NCI-H1105 (cell line): ENCODE measurements at places on chromosomes 4 and X.

DNA sequence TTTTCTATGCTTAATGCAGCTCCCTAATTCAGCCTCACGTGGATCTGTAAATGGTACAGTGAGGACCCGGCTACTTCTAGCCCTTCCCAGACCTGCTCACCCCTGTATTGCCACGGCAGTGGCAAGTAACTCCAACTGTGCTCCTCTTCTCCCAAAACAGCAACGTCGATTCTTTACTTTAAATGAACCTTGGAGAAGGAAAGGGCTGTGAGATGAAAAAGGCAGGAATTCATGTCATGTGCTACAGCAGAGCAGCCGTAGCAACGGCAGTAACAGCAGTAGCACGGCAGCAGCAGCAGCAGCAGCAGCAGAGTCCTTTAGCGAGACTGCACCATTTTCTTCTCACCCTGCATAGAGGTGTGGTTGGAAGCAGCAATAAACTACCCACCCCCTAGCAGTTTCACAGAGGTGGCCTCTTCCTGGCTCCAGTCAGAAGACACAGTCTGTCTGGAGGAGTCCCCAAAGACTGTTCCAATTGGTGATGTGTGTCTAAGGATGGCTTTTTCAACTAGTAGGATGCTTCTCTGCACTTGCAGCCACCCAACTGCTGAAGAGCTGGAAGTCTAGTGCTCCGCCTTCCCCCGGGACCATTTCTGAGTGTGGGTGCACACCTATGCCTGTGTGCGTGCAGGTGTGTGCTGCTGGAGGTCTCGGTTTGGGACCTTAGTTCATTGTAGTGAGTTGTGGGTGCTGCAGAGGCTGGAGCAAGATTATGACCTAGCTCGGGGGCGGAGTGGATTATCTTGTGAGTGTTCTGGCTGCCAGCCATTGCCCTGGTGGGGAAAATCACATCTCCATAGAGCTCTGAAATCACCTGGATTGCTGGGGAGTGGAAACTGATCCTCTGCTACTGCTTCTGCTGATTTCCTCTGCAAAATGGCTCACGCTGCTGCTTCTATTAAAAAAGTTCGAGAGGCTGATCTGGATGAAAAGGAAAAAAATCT lies 67.2 kb downstream of the ANK2 start:
- DNase-seq = peak; percentile 48

GRCh38 chr4:98601708-98602107 lies 56.7 kb downstream of the TSPAN5 start:
- DNase-seq = no peak

GRCh38 chr4:185801471-185801870 lies 10.5 kb downstream of the SORBS2 start:
- DNase-seq = no peak

DNA sequence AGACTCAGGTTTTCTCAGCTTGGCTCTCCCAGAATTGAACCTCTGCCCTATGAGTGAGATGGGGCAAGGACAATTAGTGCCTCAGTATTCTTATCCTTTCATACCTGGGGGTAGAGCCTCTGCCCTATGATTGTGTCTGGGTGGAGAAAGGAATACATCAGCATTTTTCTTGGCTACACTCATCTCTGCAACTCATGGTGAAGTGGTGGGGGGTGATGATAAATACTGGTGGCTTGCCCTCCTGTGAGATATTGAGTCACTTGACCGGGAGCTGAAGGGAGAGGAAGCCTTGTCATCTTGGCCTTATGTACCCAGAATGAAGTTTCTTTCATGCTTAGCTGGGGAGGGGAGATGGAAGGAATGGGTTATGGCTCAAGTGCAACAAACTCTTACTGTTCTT lies 71.3 kb upstream of the ENOX2 start:
- DNase-seq = no peak

- DNase-seq = no peak
Measured at GRCh38 chr4:136484996-136485395, 1047.3 kb downstream of the PCDH18 start.

GRCh38 chrX:51802917-51803688 lies 59.9 kb downstream of the GSPT2 start:
- DNase-seq = peak; percentile 26

GRCh38 chrX:42943051-42943974 lies 165.3 kb upstream of the PPP1R2C start:
- no peak for DNase-seq

DNA sequence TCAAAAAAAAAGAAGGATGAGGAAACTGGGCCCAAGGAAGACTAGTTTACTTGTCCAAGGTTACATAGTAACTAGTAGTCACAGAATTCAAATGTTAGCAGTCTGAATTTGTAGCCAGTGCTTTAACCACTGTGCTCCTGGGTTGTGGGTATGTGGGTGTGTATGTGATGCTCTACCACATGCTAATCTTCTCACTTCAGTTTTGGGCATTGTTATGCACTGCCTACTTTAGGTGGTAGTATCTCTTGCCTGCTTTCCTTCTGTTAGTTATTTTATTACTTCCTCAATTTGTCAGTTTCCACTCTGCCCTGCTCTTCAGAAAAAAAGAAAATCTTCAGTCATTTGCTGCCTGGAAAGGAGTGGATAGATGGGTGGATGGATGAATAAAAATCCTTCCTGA lies 219.2 kb downstream of the RPA4 start:
- DNase-seq = no peak

GRCh38 chrX:68789966-68790365 lies 38.9 kb upstream of the EFNB1 start:
- DNase-seq = no peak

GRCh38 chrX:8204169-8204935 lies 33.3 kb upstream of the VCX2 start:
- DNase-seq = no peak

DNA sequence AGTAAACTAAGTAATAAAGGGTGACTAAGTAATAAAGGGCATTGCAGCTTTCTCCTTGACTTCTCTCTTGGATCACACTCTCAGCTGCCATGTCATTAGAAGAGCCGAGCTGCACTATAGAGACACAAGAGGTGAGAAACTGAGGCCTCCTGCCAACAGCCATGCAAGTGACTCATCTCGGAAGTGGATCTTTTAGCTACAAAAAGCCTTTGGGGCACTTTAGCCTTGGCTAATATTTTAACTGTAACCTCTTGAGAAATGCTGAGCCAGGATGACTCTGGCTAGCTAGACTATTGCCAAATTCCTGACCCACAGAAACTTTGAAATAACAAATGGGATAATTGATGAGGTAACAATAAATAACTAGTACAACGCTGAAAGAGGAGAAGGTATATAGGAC lies 1.5 kb upstream of the NEIL3 start:
- no peak for DNase-seq

DNA sequence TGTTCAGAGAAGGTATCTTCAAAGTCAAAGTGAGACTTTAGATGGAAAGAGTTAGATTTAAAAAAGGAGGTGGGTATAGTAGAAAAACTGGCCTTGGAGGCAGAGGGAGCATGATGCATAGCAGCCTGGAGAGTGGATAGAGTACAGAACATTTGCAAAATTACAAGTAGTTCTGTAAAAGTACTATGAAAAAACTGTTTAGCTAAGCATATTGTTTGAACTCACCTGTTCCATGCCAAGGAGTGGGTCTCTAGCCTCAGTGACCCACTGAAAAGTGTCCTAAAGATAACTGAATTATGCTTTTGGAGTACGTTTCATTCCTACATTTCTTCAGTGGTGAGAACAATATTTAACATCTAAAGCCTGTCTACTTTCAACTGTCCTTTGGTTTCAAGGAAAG lies 218.9 kb downstream of the NAP1L3 start:
- DNase-seq = no peak

- DNase-seq = no peak
Measured at GRCh38 chr4:184441461-184442313, 32.7 kb downstream of the IRF2 start.

DNA sequence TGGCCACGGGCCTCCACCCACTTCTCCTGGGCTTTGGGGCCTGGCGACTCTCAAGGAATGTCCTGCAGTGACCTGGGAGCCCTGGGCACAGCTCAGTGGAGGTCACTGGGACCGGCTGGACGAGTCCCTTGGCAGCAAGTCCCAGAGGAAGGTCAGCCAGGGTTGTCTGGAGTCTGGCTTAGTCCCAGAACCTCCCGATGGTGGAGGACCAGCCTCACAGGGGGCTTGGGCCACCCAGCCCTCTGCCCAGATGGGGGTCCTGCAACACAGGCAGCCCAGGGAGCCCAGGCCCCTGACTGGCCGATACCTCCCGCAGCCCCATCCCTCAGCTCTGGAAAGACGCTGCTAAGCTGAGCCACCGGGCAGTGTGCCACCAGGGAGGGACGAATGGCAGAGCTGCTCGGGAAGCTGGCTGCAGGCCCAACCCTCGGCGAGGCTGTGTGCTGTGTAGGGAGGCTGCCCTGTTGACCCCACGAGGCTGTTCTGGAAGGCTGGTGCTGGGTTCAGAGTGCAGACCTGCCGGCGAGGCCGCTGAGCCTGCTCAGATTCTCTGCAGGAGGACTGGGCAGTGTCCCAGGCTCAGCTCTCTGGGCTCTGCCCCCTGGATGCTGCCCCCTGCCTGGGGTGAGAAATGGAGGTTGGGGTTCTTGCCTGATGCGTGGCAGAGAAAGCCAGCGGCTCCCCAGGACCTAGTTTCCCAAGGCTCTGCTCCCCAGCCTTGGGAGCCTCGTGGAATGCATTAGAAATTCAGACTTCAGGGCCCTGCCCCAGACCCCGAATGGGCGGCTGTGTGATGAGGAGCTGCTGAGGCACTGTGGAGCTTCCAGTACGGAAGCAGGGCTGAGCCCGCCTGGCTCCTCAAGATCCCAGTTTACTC lies 61.7 kb downstream of the ADRA2C start:
- peak; percentile 24 for DNase-seq

DNA sequence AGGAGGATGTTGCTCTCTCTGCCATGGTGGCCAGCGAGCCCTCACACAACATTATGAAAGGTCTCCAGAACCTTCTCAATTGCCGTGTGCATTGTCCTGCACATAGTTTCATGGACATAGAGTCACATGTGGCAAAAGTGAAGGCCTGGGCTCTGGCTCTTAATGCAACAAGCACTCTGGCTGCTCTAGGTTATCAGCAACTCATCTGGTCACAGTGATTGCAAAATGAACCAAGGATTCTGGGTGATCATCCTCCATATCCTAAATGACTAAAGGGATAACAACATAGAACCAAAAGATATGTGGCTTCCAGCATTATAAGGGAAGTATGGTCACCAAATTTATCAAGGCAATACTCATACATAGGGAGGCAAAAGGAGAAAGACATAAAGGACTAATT lies 175.2 kb downstream of the MGST2 start:
- no peak for DNase-seq

GRCh38 chrX:34341258-34341657 lies 209.1 kb upstream of the FAM47A start:
- no peak for DNase-seq

DNA sequence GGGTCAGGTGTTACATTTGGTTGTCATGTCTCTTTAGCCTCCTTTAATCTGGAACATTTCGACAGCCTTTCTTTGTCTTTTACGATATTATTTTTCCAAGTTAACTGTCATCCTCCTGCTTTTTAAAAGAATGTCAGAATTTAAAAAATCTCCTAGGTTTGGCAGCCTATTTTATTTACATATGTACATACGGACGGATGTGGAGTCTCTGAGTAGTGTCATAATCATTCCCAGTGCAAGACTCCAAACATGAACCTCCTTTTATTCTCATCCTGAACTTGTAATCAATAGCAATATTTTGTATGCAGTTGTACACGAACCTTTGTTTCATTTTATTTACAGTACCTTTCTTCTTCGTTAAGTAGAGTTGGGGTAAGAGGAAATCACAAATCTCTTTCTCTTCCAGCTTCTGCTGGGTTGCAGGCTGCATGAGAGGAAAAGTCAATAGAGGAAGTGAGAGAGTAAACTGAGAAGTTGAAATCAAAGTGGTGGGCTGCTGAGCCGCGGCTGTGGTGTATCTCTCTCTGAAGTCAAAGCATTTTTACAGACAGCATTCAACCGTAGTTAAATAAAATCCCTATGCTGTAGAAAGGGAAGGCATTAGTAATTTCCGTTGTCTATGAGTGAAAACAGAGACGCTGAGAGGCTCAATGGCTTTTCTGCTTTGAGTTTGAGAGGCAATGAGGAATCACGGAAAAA lies 53.9 kb upstream of the RPS6KA3 start:
- no peak for DNase-seq

DNA sequence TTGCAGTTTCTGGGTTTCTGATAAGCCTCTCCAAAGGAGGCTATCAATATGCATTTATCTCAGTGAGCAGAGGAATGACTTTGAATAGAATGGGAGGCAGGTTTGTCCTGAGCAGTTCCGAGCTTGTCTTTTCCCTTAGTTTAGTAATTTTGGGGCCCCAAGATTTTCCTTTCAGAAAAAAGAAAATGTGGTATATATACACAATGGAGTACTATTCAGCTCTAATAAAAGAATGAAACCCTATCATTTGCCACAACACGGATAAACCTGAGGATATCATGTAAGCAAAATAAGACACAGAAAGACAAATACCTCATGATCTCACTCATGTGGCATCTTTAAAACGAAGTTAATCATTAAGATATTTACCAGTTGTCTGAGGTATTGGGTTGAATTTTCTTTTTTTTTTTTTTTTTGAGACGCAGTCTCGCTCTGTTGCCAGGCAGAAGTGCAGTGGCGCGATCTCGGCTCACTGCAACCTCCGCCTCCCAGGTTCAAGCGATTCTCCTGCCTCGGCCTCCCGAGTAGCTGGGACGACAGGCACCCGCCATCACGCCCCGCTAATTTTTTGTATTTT lies 540 bp downstream of the ZNF721 start:
- DNase-seq = no peak

DNA sequence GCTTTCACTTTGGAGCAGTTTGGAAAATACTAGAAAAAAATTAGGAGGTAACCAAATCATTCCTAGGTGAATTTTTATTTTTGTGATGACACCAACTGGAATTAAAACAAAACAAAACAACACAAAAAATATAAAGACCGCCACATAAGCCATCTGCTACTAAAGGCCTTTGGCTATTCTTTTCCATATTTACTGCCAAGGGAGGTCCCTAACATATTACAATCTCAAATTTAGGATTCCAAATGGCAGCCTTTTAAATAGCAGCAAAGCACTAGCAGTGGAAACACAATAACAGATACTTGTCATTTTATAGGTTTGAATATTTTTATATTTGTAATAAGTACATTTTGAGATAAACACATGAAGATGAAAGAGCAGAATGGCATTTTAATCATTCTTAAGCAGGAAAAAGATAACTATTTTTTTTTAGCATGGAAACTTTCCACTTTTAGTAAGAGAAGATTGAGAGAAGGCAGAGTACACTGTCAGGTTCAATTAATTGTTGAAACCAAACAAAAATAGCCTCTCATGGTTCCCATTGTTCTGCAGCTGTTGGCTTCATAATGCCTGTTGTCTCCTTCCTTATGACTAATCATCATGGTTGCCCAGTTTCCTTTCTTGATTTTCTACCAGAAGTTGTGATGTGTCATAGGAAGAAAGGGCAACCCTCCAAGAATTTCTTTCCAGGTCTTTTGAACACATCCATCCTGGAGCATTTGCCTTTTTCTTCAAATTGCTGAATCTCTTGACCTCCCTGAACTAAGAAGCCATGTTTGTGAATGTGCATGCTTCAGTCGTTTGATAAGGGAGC lies 219.0 kb upstream of the EMCN start:
- DNase-seq = no peak

GRCh38 chr4:98623126-98623802 lies 35.1 kb downstream of the TSPAN5 start:
- no peak for DNase-seq

- no peak for DNase-seq
Measured at GRCh38 chrX:8969378-8969777, 64.5 kb downstream of the FAM9B start.

- no peak for DNase-seq
Measured at GRCh38 chrX:15567886-15568616, 32.7 kb downstream of the ACE2 start.
